ENCODE measurements at places on chromosomes 16 and 17.

DNA sequence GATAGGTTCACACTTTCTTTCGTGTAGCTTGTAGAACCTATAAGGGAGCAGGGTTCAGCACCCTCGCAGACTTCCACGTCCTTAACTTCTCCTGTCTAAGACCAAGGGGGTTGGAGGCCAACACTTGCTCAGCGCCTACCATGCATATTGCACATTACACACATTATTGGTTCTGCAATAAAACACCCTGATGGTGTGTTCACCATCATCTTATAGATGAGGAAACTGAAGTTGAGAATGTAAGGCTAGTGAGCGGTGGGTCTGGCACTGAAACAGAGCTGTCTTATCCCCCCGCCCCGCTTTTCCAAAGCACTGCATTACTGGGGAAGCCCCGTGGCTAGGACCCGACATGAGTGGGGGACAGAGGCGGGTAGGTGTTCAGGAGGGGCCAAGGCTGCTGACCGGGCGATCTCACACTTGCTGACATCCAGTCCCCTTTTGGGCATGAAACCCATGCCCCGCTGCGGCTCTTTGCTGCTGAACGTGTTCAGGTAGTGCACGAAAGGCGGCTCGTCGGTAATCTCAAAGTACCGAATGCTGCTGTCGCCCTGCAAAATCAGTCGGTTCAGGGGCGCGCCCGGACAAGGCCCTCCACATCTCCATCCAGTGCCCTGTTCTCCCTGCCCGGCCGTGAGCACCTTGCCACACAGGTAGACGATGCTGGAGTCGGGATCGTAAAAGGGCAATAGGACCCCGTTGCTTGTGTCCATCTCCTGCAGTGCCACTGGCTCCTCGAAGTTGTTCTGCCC lies 6.2 kb downstream of the CORO6 start:
- DNase-seq, result no peak

- DNase-seq, result peak; percentile 20
Measured at GRCh38 chr16:11133344-11133943, 122.6 kb downstream of the SOCS1 start.

DNA sequence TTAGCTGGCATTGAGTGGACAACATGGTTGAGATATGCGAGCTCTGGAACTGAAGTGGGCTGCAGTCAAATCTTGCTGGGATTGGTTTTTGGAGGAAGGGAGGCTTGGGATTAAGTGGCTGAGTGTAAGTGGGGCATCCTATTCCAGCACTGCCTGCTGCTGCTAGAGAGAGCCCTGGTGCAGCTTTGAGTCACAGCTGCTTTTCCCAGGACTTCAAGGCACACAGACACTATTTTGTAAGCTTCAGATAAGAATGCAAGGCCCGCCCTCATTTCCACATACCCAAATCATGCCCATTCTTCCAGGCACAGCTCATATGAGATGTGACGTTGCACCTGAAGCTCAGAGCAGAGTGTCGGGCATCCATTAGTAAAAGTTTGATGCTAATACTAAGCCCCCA lies 10.2 kb upstream of the MAF start:
- no peak for DNase-seq

DNA sequence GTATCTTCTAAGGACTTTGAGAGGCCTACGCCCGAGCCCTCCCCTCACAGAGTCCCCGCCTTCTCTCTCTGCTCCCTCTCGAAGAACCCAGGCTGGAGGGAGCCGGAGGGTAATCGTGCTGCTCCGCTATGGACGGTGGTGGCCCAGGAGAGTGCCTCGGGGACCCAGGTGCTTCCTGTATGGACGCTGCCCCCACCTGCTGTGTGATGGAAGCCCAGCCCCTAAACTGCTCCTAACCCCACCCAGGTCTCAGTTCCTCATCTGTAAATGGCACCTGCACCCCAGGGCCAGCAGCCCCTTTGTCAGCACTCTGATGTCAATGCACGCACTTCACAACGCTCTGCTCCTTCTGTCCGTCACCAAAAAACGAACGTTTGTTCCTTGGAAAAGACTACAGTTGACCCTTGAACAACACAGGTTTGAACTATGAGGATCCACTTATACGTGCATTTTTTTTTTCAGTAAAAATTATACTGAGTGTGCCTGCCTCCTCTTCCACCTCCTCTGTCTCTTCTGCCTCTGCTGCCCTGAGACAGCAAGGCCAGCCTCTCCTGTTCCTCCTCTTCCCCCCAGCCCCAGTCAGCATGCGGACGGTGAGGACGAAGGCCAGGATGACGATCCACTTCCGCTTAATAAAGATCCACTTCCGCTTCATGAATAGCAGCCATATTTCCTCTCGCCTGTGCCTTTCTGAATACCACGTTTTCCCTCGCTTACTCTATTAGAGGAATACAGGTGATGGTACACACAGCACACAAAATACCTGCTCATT lies 118.3 kb downstream of the BANP start:
- DNase-seq, result no peak

DNA sequence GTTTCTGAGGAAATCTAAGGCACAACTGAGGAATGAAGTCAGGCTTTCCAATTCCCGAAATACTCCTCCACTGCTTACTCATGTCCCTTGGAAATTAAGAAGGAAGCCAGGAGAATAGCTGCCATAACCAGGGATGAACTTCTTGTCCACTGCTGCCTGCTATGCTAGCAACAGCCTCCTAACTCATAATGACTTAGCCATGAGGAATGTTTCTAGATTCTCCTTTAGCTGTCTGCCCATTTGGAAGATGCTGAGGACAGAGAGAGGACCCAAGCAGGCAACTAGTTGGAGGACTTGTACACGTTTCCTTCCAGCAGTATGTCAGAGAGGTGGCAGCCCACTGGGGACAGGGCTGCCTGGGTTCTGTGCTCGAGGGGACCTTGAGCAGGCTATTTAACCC lies 939 bp upstream of the CCL2 start:
- no peak for DNase-seq

GRCh38 chr17:59783221-59784047 lies 76.0 kb downstream of the VMP1 start:
- DNase-seq, result no peak

GRCh38 chr16:15775663-15776304 lies 81.0 kb downstream of the MYH11 start:
- DNase-seq, result no peak

- no peak for DNase-seq
Measured at GRCh38 chr17:76539631-76540271, at the start of gene PRCD. TSS of gene PRCD (plus strand) at chr17:76540044. CDS start at chr17:76540142, 98 bp downstream.

GRCh38 chr17:1947229-1947742 lies 77.8 kb downstream of the RTN4RL1 start:
- no peak for DNase-seq

- no peak for DNase-seq
Measured at GRCh38 chr16:53558710-53559109, 55.7 kb upstream of the AKTIP start.

Data from activated T-helper 2 cell treated with anti-CD3 and anti-CD28 coated beads, Interferon-gamma antibody, Interleukin-2, Interleukin-4, amounts not matched to agents 10 μg/mL and 5 μg/mL and 100 μg/mL, durations not matched to agents 14 hours and 24 hours and 36 hours (primary cell).